Transverse colon (tissue), 4 donors: ENCODE measurements at places on chromosomes 11 and 22. TPM values are rescaled to one million over a fixed set of nuclear protein-coding genes. Genes with fewer than 3 reads are reported as not detected.
A peak's percentile ranks its signal among the peaks of the same experiment; 100 is the strongest.

DNA sequence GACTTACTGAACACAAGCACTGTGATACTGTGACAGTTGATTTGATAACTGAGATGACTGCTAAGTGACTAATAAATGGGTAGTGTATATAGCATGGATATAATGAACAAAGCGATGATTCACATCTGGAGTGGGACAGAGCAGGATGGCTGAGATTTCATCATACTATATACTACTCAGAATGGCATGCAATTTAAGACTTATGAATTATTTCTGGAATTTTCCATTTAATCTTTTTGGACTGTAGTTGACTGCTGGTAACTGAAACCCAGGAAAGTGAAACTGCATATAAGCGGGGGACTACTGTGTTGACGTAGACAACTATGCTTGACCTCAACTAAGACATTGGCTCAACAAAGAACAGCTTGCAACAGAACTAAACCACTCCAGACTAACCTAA is 20.0 kb upstream of the NUCB2 start:
- DNase-seq: no peak

DNA sequence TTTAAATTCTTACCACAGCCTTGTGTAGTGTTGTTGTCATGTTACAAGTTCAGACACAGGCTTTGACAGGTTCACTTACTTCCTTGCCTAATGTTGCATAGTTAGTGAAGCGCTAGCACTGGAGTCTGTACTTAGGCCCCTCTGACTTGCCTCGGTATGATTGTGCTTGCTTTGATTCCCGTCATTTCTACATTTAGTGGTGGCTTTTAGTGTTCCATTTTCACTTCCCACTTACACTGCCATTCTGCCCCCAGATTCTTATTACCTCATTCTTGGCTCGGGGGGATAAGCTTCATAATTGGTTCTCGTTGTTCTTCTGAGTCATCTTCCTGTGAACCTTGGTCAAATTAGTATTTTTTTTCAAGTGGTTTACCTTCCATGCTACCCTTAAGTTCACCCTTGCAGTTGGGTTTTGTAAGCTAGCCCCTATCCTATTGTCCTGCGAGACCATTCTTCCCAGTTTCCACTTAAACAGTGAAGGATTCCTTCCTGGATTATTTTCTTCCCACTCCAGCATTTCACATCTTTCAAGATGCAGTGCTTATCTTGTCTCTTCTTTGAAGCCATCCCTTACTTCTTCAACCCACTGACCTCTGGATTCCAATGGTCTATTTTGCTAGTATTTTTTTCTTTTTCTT is 68.7 kb downstream of the DDX10 start:
- no peak for DNase-seq

- peak; percentile 86 for DNase-seq
Measured at GRCh38 chr22:46739094-46739870, 1.2 kb upstream of the CERK start.

DNA sequence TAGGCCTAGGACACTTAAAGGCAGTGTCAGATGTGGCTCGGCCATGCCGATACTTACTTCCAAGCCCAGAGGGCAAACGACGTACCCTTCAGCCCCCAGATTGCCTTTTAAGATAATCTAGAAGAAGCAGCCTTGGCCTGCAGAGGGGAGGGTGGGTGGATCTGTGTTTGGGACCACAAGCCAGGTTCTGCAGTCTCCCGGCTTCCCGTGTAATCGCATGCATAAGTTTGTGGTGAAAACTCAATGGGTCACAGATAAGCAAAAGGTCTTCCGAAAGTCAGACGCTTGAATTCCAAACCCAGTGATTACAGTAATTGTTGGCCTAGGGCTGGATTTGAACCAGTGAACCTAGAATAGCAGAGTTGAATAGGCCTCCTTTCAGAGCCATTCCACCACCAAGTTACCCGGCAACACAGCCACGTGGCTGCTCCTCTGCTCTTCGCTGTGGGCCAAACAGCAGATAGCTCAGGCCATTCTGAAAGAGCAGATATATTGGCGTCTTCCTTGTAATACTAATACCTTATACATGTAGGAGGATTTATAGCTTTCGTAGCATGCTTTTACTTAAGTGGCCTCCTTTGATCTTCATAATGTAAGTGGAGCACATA is 170.8 kb upstream of the CADM1 start:
- DNase-seq: no peak

The GSTT2B gene
- total RNA-seq: not detected

The MGAT3 gene
- total RNA-seq: 1.2 TPM

DNA sequence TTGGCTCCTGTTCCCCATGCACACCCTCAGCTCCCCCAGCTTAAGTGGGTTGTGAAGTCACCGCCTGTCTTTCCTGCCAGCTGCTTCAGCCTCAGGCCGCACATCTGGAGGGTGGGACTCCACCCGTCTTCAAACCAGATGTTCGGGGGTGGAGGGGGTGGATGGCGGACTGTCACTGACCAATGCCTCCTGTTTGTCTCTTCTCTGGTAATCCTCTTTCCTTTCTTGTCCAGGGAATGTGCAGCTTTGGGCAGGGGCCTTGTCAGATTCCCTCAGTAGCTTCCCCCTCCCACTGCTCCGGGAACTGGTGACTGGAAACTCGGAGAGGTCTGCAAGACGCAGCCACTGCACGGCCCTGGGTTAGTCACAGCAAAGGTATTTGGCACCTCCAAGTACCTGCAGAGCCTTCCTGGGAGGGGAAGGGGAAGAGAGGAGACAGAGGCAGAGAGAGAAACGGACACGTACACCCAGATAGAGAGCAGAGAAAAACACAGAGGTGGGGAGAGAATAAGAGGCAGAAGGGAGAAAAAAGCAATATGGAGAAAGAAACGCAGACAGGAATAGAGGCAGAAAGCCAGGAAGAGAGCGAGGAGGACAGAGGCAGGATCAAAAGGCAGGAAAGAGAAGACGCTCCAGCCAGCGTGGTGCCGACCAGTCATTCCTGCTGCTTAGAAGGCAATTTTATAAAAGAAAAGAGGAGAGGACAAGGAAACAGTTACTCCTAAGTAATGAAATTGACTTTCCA is 56.1 kb upstream of the TIMP3 start:
- peak; percentile 20 for DNase-seq

DNA sequence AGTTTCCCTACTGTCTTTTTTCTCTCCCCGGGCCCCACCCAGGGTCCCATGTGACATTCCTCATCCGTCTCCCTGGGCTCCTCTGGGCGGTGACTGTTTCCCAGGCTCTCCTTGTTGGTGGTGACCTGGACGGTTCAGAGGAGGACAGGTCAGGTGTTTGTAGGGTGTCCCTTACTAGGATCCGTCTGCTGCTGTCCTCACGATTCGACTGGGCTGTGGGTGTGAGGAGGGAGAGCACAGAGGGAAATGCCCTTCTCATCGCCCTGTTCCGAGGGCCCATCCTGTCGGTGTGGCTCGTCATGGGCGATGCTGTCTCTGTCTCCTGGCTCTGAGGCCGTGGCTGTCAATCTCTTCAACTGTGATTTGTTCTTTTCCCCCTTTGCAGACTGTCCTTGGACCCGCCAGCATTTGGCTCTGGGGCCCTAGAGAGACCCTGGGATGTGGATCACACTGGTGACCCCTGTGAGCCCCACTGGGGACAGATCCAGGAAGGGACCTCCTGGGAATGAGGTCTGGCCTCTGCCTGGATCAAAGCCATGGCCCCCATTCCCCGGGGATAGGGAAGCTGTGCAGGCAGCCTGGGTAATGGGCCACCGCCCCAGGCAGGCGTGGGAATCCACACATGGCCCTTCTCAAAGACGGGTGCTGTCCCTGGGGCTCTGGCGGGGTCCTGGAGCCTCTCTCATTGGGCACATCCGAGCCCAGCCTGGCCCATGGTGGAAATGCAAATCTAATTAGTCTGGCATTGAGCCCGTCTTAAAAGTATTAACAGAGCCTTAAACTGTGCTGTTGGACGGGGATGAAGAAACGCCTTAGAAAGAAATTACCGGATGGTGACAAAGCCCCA is 46.8 kb upstream of the KCNQ1OT1 start:
- DNase-seq: no peak

The TRIM66 gene
- 11.7 TPM for total RNA-seq

DNA sequence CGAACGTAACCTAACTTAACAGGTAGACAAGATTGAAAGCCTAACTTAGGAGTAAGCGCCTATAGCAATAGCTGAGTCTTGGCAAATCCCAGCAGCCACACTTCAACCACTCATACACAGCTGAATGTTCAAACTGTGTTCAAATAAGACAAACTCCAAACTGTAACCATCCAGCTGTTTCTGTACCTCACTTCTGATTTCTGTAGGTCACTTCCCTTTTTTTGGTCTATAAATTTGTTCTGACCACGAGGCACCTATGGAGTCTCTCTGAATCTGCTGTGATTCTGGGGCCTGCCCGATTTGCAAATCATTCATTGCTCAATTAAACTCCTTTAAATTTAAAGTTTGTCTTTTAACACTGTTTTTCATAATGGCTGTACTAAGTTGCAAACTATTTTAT is 8.2 kb upstream of the TENM4 start:
- DNase-seq: no peak

The NRGN gene
- not detected for total RNA-seq

DNA sequence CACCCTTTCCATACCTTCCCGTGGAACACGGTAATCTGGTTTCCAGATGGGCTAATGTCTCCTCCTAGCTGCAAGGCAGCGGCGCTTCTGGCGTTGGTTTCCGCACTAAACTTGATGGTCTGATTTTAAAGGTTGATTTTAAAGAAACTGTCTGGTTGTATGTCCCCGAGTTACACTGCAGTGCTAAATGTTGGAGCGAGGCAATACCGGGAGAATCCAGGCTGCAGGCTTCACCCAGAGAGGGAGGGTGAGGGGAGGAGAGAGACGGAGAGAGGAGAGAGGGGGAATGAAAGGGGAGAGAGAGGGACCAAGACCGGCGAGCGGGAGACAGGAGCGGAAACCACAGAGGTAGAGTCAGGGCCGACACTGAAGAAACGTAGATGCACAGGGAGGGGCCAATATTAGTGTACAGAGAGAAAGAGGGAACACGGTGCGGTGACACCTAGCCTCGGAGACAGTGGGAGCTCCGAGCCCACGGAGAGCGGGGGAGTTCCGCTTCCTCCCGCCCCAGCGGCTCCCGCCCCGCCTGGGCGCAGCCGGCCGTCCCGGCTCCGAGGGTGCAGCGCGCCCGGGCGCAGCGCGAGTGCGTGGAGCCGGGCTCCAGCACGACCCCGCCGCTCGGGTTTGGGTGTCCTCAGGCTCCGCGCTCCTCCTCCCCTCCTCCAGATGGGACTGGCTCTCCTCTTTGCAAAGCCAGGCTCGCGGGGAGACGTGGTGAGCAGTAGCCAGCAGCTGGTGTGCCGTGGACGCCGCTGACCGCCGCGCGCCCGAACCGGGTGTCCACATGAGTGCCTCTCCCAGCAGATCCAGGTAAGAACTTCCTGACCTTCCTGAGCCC is 71.9 kb upstream of the GRAMD1B start:
- peak; percentile 14 for DNase-seq

The SAC3D1 gene
- total RNA-seq: 13.8 TPM

DNA sequence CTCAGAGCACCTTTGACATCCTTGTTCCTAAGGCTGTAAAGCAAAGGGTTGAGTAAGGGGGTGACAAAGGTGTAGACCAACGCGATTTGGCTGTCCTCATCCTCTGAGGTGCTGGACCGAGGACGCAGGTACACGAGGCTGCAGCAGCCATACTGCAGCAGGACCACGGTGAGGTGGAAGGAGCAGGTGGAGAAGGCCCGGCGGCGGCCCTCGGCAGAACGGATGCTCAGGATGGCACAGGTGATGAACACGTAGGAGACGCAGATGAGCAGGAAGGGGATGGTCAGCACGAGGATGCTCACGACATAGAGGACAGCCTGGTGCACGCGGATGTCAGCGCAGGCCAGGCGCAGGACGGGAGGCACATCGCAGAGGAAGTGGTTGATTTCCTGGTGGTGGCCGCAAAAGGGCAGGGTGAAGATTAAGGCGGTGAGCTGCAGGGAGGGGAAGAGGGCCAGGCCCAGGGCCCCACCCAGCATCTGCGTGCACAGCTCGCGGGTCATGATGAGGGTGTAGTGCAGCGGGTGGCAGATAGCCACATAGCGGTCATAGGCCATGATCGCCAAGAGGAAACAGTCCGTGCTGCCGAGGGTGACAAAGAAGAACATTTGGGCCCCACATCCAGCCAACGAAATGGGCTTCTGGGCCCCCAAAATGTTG is 632 bp downstream of the OR10Q1 start:
- DNase-seq: no peak

DNA sequence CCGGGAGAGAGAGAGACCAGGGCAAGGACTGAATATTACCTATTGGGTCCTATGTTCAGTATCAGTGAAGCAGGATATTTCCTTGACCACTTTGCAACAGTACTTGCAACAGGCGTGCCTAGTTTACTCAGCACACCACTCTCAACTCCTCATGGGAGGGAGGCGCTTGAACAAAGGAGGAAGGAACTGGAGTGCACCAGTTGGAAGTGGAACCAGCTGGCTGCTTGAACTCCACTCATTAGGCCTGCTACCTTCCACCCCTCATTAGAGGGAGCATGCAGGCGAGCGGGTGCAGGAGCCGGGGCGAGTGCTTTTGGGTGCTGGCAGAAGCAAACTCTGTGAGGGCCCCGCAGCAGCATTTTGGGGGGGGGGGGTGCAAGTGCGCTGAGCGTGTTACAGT is 1369.6 kb upstream of the RAG2 start:
- no peak for DNase-seq

- no peak for DNase-seq
Measured at GRCh38 chr11:86089659-86090058, 20.8 kb upstream of the PICALM start.

GRCh38 chr11:65919573-65920371 is 546 bp downstream of the DRAP1 start:
- peak; percentile 55 for DNase-seq

GRCh38 chr11:84234462-84235202 is 948.5 kb upstream of the CCDC90B start:
- no peak for DNase-seq

The UBXN1 gene
- total RNA-seq: 132 TPM

- DNase-seq: no peak
Measured at GRCh38 chr22:48639896-48640748, 1187.6 kb downstream of the BRD1 start.
